Stimulated activated CD4-positive, alpha-beta T cell treated with anti-CD3 and anti-CD28 coated beads, Interleukin-1b, Interleukin-23, amount 100 ng/mL, for 1 hour (primary cell): ENCODE measurements at places on chromosomes 7 and 10.

DNA sequence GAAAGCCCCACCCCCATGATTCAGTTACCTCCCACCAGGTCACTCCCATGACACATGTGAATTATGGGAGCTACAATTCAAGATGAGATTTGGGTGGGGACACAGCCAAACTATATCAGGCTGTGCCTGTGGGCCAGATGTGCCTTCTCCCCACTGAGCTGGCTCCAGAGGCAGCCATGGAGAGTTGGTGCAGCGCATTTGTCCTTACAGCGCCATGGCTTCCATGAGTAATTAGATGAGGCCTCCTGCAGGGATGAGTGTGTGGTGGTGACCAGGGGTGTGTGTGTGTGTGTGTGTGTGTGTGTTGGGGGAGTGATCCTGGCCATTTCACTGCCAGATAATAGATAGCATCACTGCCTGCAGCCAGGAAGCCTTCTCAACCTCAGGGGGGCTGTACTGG, 94.6 kb downstream of the FANK1 start:
- no peak for DNase-seq

- no peak for DNase-seq
Measured at GRCh38 chr10:47057471-47057870, 146.2 kb downstream of the PTPN20 start.

DNA sequence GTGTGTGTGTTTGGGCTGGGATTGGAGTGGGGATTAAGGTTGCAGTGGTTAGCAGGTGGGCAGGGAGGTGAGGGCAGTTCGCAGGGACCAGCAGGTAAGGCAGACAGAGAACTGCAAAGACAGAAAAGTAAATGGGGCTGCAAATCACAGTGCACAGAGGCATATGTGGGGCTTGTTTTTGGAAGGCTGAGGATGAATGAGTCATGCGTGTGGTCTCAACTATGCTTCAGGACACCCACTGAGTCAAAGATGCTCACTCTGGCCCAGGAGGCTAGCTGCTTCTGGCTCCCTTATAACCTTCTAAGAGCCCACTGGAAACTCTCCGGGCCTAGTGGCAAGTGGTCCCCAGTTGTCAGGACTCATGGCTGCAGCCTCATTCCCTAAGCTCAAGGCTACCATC, 118.2 kb downstream of the ZNF248 start:
- no peak for DNase-seq

DNA sequence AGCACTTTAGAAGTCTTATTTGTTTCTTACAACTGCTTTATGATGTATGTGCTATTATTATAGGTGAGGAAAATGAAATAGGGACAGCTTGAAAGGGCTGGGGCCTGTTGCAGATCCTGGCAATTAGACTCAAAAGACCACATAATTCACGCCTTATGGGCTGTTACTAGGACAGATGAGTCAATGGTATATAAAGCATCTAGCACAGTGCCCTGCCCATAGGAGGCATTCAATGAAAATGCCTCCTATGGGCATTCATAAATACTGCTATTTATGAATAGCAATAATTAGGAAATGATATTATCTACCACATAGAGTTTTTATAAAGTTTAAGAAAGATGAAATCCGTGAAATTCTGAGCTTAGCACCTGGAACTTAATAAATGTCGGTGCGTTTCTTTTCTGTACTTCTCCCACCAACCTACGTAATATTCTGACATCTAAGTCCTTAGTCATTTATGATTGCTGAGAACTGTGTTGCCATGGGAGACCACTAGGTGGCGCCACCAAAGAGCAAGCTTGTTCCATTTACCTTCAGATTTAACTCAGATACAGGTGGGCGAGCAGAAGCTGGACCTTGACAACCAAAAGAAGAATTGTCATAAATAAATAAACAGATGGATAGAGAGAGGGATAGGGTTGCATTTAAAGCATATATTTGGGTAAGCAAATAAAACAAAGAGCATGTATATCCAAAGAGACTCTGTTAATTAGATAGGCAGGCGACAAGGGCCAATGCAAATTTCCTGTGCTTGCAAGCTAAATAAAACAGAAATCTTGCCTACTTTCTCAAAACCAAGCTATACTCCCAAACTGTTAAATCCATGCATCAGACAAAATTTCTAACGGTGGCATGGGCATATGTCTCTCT, 699.9 kb downstream of the INHBA start:
- no peak for DNase-seq

- no peak for DNase-seq
Measured at GRCh38 chr10:102302611-102303010, 57.3 kb downstream of the GBF1 start.

DNA sequence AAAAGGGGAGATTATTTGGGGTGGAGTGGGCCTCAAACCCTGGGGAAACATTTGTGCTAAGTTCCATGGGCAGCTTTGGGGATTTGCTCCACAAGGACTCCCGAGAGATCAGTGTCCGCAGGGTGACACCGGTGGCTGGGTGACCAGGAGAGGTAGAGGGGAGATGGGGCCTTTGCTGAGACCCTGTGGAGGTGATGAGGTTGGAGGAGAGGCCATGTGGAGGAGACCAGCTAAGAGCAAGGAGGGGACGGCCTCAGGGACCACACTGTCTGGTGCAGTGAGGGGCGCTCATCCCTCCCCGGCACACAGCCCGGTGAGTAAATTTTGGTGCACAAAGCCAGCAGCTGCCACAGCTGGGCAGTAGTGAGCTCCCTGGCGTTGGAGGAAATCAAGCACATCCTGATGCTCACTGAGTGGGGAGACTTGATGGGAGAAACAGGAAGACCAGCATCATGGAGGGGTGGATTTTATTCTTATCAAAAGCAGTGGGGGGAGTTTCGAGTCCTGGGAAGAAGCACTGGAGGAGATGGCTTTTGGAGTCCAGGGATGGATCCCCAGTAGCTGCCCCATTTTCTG, 20.2 kb upstream of the ELFN1 start:
- DNase-seq, result no peak

- no peak for DNase-seq
Measured at GRCh38 chr10:93579089-93579488, 12.6 kb downstream of the FFAR4 start.

GRCh38 chr7:131094685-131095084, 233.0 kb upstream of the MKLN1 start:
- no peak for DNase-seq

GRCh38 chr10:97138846-97139245, 46.9 kb downstream of the SLIT1 start:
- DNase-seq, result no peak

DNA sequence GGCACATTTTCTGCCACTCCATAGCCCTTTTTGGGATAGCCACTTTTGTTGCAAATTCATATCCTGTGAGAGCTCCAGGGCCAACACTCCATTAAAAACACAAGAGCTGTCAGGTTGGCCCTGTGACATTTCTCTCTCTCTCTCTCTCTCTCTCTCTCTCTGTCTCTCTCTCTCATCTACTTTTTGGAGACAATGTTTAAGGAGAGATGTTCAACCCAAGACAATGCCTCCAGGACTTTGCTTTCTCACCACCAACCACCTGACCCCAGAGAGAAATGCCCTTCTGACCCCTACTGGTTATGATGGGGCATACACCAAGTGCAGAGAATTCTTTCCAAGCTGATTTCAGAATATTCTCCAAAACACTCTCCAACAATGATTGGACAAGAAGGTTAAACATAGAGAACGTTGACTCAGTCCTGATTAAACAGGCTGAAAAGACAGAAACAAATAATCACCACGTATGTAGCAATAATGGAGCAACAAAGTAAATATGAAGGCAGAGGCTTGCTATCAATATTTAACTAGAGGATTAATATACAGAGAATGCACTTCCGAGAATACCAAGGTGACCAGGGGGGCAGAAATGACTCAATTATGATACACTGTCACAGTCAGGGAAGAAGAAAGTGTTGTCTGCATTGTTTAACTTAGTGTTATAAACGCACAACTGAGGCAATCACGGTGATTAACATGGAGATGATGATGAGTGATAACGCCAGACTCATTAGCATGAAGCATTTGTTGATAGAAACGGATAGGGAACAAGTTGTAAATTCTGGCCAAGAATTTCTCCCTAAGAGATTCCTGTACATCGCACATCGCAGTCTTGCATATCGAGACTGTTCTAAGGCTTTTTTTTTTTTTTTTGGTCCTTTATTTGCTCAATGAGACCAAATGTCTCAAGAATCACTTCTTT, 178.5 kb downstream of the NRP1 start:
- no peak for DNase-seq

DNA sequence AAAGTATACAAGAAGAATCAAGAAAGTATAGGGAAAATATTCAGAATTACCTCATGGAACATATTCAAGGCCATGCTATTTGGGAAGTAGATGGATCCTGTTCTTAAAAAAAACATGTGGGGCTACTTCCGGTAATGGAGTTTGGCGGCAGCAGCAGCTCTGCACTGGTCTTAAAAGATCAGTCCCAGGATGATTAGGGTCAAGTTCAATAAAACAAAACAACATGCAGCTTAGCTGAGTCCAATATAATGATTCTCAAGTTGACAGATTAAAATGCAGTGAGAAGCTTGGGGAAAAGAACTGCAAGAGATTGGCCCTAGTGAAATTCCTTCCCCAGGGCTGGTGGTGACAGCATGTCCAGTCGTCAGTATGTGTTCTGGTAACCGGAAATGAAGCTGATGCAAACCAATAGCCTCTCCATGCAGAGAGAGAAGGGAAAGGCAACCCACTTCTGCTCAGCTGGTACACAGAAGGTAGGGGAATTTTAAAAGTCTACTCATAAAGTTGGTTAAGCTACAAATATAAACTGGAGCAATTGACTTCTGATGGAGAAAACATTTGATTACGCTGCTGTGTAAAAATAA, 305.1 kb upstream of the IMMP2L start:
- no peak for DNase-seq

DNA sequence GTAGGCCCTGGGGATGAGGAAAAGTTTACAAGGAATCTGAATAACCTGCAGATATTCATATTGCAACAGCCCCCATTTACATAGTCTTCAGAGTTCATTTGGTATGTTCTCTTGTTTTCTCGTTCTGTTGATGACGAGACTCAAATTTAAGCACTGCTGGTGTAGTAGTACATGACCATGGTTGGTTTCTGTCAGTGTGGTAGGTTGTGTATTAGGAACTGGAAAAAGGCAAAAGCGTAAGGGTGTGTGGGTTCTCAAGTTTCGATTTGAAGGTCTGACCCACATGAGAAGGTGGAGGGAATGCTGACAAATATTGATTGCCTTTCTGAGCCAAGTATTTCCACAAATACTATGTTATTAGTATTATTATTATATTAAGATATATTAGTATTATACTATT, 151.7 kb downstream of the AUTS2 start:
- DNase-seq, result no peak

DNA sequence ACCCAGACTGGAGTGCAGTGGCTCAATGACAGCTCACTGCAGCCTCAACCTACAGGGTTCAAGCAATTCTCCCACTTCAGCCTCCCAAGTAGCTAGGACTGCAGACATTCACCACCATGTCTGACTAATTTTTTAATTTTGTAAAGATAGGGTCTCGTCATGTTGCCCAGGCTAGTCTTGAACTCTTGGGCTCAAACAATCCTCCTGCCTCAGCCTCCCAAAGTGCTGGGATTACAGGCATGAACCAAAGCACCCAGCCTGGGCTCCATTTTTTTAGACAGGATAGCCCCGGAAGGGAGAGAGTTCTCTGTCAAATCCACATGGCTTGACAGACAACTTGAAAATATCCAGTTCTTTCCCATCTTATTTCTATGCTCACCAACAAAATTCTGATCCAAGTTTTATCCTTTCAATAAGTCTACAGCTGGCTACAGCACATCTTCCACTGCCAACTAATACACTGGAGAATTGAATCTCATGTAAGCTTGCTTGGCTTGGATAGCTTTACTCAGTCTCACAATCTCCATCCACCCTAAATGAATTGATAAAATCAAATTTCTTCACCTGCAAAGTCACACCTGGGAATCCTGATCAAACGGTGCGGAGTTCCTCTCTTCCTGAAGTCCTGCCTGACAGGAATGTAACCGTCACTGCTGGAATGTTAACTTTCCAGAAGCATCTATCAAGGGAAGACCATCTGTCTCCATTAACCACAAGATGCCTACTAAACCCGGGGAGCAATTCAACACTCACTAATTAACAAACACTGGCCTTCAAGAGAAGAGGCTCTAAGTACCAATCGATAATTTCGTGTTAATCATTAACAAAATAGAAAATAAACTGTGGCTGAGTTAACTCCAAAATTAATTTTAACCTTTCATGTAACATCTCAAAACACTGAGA, 239.7 kb upstream of the MKLN1 start:
- no peak for DNase-seq

- no peak for DNase-seq
Measured at GRCh38 chr7:155188821-155189581, 108.7 kb upstream of the INSIG1 start.

- DNase-seq, result no peak
Measured at GRCh38 chr7:47035522-47035921, 546.4 kb downstream of the TNS3 start.

DNA sequence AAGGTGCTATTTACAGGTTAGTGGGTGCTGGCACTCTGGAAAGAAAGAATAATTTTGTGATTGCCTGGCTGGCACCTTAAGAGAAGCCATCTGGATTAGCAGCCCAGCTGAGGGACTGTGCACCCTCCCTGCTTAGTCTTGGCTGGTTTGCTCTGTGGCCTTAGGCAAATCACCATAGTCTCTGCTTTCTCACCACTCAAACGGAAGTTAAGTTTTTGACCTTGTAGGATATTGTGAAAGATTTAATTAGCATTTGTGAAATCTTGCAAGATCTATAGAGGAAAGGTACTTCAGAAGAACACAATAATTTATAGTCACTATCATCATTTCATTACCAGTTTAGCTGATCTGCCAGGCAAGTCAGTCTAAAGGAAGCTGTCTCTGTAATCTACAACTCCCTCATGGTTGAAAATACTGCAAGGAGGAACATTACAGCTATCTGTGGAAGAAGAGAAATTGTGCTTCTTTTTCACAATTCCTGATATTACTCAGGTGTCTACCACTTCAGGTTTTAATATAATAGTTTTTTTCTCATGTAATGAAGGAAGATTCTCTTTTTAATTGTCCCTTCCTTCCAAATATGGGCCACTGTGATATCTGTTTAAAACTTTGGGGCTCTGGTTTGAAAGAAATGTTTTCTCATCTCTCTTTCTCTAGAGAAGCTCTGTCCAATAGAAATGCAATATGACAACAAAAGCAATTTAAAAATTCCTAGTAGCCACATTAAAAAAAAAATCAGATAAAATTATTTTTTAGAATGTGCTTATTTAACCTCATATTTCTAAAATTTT, 219.6 kb downstream of the PTEN start:
- no peak for DNase-seq

DNA sequence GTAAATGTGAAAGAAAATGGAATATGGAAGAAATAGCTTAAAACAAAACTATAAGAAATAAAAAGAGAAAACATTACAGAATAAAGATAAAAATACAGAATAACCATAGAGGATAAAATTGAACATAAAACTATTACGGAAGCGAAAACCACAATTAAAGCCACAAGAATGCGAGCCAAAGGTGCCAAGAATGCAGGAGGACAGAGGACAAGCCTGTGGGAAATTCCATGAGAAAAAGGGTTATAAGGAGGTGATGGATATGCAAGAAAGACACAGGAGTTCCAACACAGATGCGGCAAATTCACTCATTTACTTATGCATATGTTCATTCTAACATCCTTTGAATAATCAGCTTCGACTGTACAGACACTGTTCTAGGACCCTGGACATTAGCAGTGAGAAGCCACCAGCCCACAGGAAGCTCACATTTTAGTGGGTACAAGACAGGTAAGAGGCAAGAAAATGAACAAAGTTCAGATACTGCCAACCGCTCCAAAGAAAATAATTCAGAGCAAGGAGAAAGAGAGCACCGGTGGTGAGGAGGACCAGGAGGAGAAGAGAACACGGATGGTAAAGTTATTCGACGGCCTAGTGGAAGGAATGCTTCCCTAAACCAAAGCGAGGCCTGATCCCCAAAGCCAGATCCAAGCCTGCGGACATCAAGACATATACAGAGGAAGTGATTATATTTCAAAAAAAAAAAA, 213.7 kb upstream of the MGMT start:
- DNase-seq, result no peak
